ENCODE measurements at places on chromosomes 12 and 14. TPM values are rescaled to one million over a fixed set of nuclear protein-coding genes. Genes with fewer than 3 reads are reported as not detected.

GRCh38 chr12:108253540-108253939 is 85.6 kb downstream of the CMKLR1 start:
- H3K27me3 ChIP-seq = peaks cover 5% of the 10 kb centered on the region
- DNase-seq = no peak
- no peak overlapping the region for H3K4me3 ChIP-seq
- H3K4me1 ChIP-seq = no peaks in the 10 kb centered on the region
- no peaks in the 10 kb centered on the region for H3K36me3 ChIP-seq

DNA sequence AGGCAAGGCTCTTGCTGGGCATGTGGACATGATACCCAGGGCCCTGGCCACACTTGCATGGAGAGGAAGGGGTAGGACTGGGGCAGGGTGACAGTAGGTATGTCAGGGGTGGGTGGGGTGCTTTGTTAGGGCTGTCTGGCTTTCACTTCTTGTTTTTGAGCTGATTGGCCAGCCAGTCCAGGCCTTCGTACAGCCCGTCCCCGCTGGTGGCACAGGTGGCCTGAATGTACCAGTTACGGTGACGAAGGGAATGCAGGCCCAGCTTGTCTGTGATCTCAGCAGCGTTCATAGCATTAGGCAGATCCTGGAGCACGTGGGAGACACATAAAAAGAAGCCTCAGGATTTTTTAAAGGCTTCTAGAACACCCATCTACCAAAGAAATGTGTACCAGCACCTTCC is 13.5 kb upstream of the FKBP11 start:
- H3K4me3 ChIP-seq = no peak overlapping the region
- H3K27ac ChIP-seq = no peak overlapping the region
- H3K4me1 ChIP-seq = no peaks in the 10 kb centered on the region
- no peak for DNase-seq
- H3K36me3 ChIP-seq = peaks cover 14% of the 10 kb centered on the region

The ETNK1 gene
- 31.5 TPM for total RNA-seq

The TAS2R10 gene
- total RNA-seq = 1.7 TPM

DNA sequence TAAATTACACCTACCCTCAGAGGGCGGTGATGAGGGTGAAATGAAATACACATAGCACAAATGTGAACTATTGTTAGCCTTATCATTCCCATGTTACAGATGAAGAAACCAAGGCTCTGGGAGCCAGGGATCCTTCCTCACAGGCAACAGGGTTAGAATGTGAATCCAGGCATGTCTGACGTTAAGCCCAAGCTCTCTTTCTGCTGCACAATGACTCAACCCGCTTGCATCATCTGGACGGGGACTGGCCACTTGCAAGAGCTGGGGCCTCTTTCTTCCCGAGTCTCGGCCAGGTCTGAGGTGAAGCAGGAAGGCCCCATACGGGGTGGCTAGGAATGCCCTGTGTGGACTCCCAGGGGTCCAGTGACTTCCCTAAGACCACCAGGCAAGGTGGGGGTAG is 105.2 kb downstream of the RBM19 start:
- H3K27me3 ChIP-seq = no peaks in the 10 kb centered on the region
- H3K4me1 ChIP-seq = no peaks in the 10 kb centered on the region
- no peak overlapping the region for H3K27ac ChIP-seq
- DNase-seq = no peak

The ANO2 gene
- total RNA-seq = 13.8 TPM

GRCh38 chr14:61710853-61711817 is 15.8 kb downstream of the HIF1A start:
- no peaks in the 10 kb centered on the region for H3K36me3 ChIP-seq
- no peaks in the 10 kb centered on the region for H3K4me1 ChIP-seq
- no peak overlapping the region for H3K27ac ChIP-seq
- no peak for DNase-seq
- no peak overlapping the region for H3K4me3 ChIP-seq
- H3K27me3 ChIP-seq = no peaks in the 10 kb centered on the region

DNA sequence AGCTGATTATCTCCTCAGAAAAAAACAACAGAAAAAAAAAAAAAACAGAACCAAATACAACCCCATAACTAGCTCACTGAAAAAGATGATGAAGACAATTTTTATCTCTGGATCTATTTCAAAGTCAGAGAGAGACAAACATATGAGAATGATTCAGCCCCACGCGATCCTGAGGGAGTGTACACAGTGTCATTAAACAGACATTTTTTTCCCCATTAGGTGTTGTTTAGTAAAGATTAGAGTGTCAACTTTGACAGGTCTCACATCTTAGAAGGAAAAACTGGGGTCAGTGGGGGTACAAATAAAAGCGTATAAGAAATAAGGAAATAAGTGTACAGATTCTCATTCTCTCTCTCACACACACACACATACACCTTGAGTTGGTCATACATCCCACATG is 635.4 kb downstream of the NRXN3 start:
- no peak overlapping the region for H3K27ac ChIP-seq
- H3K4me3 ChIP-seq = no peak overlapping the region
- H3K4me1 ChIP-seq = no peaks in the 10 kb centered on the region
- no peak for DNase-seq
- no peaks in the 10 kb centered on the region for H3K27me3 ChIP-seq
- H3K36me3 ChIP-seq = no peaks in the 10 kb centered on the region

DNA sequence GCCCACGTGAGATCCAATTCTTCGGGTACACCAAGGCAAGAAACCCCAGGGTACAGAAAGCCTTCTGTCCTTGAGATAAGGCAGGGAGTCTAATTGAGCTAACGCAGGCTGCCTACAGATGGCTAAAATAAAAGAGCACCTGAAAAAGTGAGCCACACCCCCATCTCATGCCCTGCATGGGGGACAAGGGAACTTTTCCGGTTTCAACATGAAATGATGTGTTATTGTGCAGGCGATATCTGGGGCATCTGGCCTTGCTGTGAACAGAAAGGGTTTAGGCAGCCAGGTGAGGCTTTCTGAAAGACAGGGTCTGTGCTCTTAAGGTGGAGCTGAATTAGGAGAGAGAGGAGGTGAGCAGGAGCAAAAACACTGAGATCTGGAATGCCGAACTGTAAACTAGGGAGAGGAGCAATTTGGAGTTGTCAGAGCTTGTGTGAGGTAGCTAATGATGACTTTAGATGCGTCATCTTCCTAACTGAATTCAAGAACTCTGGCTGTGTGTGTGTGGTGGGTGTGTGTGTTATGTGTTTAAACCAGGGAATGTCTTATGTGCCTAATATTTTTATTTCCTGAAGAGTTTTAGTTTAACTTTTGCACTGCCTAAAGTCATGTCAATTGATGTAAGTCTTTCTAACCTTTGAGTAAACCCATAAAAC is 20.1 kb upstream of the LDHB start:
- H3K4me3 ChIP-seq = no peak overlapping the region
- DNase-seq = no peak
- H3K36me3 ChIP-seq = no peaks in the 10 kb centered on the region
- no peaks in the 10 kb centered on the region for H3K27me3 ChIP-seq

Data from tibial nerve (tissue), 4 donors.